ENCODE measurements at places on chromosomes 11 and 22. TPM values are rescaled to one million over a fixed set of nuclear protein-coding genes. Genes with fewer than 3 reads are reported as not detected.

Gene INS
- not detected for total RNA-seq

Gene ARHGAP20
- total RNA-seq = 5.5 TPM

Gene ANGPTL5
- not detected for total RNA-seq

Gene C22orf31
- 0.62 TPM for total RNA-seq

Gene DUSP18
- 5.9 TPM for total RNA-seq

Gene TRIOBP
- total RNA-seq = 87.7 TPM

Gene APOA5
- total RNA-seq = not detected

Gene OR10D3
- 0.31 TPM for total RNA-seq

Gene BRSK2
- 0.41 TPM for total RNA-seq

Gene OR52L1
- total RNA-seq = not detected
